ENCODE measurements at places on chromosomes 1 and 21. TPM values are rescaled to one million over a fixed set of nuclear protein-coding genes. Genes with fewer than 3 reads are reported as not detected.
A peak's percentile ranks its signal among the peaks of the same experiment; 100 is the strongest.

Gene LORICRIN
- total RNA-seq: not detected

DNA sequence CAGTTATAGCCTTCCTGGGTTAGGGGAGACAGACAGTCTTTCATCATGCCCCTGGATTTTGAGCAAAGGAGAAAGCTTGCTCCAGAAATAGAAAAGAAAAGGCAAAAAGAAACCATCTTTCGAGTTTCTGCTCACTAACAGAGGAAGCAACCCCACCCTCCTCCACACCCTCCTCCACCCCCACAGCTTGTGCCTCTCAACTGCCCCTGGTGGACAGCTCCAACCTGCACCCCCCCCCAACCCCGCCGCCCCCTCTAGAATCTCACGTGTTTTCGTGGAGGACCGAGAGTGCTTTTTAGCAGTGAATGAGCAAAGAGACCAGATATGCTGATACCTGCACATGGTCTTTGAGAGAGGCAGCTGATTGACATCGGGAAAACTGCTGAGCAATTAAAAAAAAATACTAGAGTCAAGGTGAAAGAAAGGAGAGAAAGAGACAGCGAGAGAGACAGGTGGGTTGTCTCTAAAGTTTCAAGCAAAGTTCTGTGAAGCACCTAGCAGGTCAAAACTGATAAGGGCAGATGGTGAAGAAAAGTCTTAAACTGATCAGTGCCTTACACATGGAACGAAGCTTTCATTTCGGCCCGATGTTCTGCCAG lies 358.3 kb downstream of the KIF26B start:
- ATAC-seq: no peak

DNA sequence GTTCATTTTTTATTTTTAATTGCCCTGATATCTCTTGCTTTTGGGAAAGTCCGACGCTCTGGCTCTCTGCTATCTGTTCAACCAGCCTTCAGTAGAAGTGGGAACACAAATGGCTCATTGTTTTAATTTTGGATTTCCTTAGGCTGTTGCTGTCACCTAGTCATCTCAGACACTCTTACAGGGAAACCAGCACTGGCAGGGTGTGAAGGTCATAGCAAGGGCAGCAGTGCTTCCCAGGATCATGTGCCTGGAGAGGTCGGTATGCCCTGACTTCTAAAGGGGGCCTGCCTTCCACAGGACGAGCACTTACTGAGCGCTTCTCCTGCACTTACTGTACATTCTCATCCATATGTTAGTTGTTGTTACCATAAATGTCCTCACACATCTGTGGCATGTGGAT lies 224.2 kb downstream of the DISC1 start:
- ATAC-seq: no peak

GRCh38 chr1:27503844-27504587 lies 14.0 kb upstream of the WASF2 start:
- no peak for ATAC-seq

DNA sequence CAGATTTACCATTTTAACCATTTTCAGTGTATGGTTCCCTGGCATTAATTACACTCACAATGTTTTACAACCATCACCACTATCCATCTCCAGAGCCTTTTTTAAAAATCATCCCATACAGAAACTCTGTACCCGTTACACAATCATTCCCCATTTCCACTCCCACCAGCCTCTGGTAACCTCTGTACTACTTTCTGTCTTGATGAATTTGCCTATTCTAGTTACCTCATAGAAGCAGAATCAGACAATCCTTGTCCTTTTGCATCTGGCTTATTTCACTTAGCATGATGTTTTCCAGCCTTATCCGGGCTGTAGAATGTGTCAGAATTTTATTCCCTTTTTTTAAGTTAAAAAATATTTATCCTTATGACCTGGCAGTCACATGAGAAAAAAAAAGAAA lies 33.0 kb downstream of the PGM1 start:
- ATAC-seq: no peak

Gene CCDC30
- 0.56 TPM for total RNA-seq

DNA sequence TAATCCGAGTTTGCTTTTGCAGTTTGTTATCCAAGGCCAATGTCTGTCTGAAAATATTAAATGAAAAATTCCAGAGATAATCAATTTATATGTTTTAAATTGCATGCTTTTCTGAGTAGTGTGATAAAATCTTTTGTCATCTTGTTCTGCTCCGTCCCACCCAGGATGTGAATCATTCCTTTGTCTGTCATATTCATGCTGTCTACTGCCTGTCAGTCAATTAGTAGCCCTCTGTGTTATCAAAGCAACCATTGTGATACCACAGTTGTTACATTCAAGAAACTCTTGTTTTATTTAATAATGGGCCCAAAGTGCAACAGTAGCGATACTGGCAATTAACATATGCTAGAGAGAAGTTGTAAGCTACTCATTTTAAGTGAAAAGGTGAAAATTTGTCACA lies 819.3 kb downstream of the BRINP3 start:
- no peak for ATAC-seq

- ATAC-seq: peak; percentile 29
These were observed 35.5 kb downstream of the C21orf91 start for GRCh38 chr21:17783481-17784179.

Gene MARK1
- 6.1 TPM for total RNA-seq

DNA sequence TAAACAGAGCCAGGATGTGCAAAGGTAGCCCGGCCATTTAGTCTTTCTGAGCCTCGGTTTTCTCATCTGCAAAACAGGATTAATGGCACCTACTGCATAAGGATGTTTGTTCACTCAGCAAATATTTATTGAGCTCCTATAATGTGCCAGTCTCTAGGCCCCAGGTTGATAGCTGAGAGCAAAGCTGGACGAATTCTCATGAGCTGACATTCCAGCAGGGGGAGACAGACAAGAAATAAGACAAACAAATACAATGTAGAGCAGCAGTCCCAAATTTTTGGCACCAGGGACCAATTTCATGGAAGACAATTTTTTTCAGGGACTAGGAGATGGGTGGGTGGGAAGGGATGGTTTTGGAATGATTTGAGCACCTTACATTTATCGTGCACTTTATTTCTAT lies 74.3 kb upstream of the PAX7 start:
- ATAC-seq: no peak

- peak; percentile 42 for ATAC-seq
These were observed 32.4 kb upstream of the CYP4A22 start for GRCh38 chr1:47104816-47105215.

GRCh38 chr1:69569175-69569541 lies 1.4 kb downstream of the LRRC7 start:
- ATAC-seq: no peak

DNA sequence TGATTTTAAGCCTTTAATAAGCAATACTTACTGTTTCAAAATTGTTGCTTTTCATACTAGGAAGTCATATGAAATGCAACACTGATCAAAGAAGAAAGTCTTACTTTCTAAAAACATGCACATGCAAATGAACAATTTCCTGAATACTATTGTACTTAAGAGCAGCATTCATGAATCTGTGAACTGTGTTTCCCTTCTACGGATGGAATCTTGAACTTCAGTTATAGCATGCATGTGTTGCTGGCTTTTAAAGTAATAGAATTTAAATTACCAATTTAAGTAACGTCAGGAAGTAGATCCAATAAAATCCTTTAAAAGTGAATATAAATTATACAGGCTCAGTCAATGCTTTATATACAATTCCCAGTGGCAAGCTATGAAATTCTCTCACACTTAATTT lies 348.9 kb downstream of the KCNT2 start:
- no peak for ATAC-seq

- ATAC-seq: no peak
These were observed 78.3 kb upstream of the LMO4 start for GRCh38 chr1:87250336-87250735.

Gene CACYBP
- 52.6 TPM for total RNA-seq

GRCh38 chr21:26752849-26753248 lies 92.4 kb downstream of the ADAMTS1 start:
- ATAC-seq: no peak

GRCh38 chr1:226397011-226397926 lies 10.6 kb downstream of the PARP1 start:
- no peak for ATAC-seq

GRCh38 chr1:204443260-204443619 lies 31.6 kb upstream of the PPP1R15B start:
- ATAC-seq: peak; percentile 90

Gene CFHR3
- total RNA-seq: 0.36 TPM

DNA sequence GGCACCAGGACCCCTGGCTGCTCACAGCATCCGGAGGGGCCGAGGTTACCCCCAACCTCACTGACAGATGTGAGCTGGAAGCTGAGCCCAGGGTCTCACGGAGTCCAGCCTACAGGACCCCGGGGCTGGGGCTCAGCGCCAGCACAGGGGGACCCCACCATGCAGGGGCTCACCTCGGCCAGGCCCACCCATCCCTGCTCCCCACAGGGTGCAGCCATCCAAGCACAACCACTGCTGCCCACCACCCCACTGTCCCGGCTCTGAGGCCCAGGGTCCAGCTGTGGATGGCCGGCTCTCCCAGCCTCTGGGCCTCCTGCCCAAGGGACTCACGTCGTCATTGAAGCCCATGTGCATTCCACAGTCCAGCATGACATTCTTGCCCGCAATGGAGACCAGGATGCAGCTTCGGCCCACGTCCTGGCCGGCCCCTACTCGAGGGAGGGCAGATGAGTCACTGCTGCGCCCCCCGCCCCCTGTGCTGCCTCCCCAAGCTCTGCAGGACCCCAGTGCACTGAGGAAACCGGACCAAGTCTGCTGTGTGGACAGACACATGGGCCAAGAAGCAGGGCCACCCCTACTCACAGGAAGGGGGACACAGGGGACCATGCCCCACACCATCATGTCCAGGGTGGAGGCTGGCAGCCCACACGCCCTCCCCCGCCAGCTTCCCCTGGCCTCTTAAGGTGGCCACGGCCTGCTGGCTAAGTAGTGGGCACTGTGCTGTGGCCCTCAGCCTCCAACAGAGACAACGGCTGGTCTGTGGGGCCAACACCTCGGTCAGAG lies 3.6 kb downstream of the INTS11 start:
- no peak for ATAC-seq

- no peak for ATAC-seq
These were observed 18.4 kb upstream of the LRRC3 start for GRCh38 chr21:44436958-44437357.

DNA sequence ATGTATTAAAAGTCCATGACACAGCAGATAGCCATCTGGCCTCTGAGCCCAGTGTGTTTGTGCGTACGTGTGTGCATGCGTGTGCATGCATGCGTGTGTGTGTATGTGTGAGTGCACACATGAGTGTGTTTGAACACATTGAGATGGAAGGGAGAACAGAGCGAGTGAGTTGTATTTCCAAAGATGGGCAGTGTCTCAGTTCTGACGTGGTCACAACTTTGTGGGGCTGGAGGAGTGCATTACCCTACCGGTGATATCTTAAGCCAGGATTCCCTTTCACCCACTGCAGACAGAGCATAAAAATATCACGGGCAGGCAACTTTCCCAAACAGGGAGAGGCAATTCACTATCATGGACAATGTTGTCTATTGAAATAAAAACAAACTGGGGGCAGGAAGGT lies 27.8 kb downstream of the IRF2BP2 start:
- no peak for ATAC-seq

Gene ISG15
- 12.1 TPM for total RNA-seq

- ATAC-seq: no peak
These were observed 62.9 kb upstream of the LRP8 start for GRCh38 chr1:53390736-53391135.
